Stimulated activated CD4-positive, alpha-beta T cell treated with anti-CD3 and anti-CD28 coated beads, Interleukin-2, amount 100 ng/mL, for 24 hours (primary cell): ENCODE measurements at places on chromosomes 6 and 20.

DNA sequence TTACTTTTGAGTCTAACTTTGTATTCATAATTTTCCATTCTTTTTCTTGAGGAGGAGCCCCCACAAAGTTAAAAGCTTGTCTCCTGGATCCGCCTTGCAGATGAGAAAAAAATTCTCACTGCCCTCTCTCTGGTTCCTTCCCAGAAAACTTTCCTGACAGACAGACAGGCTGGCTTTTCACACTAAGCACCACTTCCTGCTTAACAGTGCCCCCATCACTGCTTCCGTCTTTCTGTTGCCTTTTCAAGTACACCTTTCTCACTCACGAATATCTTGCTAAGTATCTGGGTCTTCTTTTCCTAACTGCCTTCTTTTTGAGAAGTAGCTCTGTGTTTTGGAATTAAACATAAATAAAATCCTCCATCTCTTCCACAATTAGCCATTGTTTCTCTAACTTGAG lies 19.8 kb upstream of the LMBRD1 start:
- no peak for DNase-seq

GRCh38 chr6:131510094-131510493 lies 62.9 kb upstream of the ARG1 start:
- no peak for DNase-seq

DNA sequence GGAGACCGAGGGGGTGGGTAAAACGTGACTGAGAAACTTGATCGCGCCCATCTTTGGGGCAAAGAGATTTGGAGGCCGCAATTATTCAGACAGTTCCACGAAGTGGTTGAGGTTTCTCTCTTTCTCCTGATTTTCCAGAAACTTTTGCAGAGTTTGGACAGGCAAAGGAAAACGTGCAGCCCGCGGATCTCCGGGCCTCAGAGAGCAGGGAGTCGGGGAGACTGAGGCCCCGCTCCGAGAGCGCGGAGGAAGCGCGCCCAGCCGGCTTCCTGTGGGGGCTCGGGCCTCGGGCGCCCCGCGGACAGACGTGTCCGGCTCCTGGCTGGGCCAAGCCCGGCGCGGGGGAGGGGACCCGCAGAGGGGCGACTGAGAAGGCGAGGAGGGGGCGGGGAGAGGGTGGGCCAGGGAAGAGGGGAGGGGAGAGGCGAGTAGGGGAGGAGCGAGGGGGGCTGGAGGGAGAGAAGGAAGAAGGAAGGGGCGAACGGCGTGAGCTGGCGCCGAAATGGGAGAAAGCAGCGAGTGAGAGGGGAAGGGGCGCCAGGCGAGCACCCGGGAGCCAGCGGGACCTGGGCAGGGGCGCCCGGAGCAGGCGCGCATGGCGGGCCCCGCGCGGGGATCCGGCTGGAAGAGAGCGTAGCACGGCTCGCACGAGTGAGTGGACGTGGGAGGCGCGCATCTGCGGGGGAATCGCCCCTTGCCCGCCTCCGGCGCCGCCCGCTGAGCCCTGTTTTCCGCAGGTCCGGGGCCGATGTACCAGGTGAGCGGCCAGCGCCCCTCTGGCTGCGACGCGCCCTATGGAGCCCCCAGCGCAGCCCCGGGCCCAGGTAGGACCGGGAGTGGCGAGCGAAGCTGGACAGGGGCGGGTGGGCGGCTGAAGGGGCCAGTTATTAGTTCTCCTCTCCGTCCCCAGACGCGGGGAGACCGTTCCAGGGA lies at the start of gene MDFI:
Gene MDFI (plus strand): TSS at position 467 of the 933 bp plus-strand sequence. CDS start 282 bp downstream, at position 749.
- no peak for DNase-seq

DNA sequence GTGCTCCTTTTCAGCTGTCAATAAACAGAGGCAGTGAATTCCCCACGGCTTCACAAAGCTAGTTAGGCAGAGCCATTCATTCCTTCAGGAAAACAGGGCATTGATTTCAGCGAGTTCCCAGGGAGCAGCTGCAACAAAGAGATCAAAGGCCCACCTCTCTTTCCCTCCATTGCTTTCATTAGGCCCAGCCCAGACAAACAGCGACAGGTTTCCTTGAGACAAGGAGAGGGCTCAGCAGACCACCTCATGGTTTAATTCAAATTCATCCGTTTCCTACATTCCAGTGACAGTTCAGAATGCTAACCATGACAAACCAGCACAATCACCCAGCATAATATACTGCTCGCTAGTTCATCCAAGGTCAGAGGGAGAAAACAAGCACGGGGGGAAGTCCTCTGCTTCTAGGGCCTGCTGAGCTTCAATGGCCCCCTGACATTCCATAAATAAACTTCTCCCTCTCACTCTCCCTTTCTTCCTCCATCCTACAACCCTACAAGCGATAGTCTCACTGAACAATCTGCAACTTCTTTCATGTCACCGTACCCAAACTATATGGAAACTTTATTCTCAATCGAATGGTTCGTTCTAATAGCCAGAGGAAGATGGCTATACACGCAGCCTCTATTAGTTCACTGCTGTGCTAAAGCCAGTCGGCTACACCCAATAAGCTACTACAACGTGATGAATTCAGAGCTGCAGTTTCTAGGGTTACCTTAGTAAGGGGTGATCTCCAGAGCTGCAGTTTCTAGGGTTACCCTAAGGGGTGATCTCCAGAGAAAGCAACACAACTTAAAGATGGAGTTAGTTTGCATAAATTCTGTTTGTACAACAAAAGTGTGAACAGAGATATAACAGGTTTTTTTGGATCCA lies 34.7 kb downstream of the PLAGL1 start:
- DNase-seq = no peak

DNA sequence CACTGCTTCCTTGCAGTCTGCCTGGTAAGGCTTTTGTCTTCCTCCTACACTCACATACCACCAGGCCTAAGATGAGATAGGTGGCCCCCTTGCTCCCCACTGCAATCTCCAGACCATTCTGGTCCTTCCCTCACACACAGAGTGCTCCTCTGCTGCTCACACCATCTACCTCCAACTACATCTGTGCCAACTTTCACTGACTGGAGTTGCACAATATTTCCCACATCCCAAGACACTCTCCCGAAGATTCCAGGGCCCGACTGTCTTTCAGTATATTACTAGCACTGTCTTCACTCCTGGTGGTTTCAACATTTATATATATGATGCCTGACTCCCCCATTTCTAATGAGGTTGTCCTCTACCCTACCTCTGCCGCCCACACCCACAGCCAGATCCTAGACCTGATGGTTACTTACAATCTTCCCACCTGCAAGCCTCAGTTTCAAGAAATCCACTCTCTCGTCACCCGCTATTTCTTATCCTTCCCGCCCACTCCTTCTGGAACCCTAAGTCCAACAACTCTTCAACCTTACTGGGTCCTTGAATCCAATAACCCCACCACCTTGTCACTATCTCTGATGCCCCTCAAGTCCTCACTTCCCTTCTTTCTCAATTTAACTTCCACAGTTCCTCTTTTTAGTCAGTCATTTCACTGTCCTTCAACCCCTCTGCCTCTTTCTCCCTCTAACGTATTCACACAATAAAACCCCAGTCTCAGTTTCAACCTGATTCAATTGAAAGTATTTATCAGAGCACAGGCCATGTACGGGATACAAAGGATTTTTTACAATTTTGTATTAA lies 21.6 kb downstream of the RALGAPA2 start:
- no peak for DNase-seq

GRCh38 chr20:52087471-52087870 lies 104.1 kb downstream of the ZFP64 start:
- DNase-seq = no peak

DNA sequence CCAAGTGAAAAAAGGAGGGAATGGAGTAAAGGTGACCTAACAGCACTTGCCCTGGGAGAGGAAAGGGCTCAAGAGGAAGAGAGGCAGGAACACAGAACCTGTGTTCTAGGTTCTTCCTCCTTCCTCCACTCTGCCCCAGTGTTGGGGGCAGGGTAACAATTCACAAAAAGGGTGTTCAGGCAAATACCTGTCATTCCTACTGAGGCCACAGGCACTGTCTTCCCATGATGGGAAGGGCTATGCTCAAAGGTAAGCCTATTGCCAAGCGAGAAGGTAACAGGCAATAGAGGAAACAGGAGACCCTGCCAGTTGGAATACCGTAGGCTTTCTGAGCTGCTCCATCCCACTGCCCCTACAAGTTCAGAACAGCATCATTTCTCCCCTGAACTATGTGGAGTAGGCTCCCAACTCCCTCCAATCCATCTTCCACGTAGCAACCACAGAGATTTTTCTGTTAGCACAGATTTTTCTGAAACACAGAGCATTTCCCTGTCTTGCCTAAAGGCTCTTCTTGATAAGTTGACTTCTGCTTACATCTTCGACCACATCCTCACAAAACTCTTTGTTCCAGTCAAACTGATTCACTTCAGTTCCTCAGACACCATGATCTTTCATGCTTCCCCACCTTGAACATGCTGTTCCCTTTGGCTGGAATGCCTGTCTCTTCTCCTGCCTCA lies 2.7 kb downstream of the AGPAT1 start:
- DNase-seq = no peak

- no peak for DNase-seq
These were observed 36.8 kb upstream of the EXOC2 start for GRCh38 chr6:729606-730320.

GRCh38 chr6:56329271-56330050 lies 82.1 kb upstream of the COL21A1 start:
- DNase-seq = no peak

DNA sequence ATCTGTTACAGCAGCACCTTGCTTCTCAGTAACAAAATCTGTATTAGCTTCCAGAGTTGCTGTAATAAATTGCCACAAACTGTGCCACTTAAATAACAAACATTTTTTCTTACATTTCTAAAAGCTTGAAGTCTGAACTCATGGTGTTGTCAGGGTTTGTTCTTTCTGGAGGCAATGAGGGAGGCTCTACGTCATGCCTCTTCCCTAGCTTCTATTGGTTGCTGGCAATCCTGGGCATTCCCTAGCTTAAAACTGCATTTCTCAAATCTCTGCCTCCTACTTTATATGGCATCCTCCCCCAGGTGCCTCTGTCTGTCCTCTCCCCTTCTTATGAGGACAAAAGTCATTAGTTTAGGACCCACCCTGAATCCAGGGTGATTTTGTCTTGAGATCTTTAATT lies 41.6 kb upstream of the TMEM244 start:
- no peak for DNase-seq

- DNase-seq = no peak
These were observed 176.7 kb downstream of the REV3L start for GRCh38 chr6:111306104-111306888.

GRCh38 chr6:138424004-138424904 lies 20.2 kb downstream of the HEBP2 start:
- DNase-seq = no peak

GRCh38 chr20:41960166-41960565 lies 342.0 kb upstream of the CHD6 start:
- no peak for DNase-seq

DNA sequence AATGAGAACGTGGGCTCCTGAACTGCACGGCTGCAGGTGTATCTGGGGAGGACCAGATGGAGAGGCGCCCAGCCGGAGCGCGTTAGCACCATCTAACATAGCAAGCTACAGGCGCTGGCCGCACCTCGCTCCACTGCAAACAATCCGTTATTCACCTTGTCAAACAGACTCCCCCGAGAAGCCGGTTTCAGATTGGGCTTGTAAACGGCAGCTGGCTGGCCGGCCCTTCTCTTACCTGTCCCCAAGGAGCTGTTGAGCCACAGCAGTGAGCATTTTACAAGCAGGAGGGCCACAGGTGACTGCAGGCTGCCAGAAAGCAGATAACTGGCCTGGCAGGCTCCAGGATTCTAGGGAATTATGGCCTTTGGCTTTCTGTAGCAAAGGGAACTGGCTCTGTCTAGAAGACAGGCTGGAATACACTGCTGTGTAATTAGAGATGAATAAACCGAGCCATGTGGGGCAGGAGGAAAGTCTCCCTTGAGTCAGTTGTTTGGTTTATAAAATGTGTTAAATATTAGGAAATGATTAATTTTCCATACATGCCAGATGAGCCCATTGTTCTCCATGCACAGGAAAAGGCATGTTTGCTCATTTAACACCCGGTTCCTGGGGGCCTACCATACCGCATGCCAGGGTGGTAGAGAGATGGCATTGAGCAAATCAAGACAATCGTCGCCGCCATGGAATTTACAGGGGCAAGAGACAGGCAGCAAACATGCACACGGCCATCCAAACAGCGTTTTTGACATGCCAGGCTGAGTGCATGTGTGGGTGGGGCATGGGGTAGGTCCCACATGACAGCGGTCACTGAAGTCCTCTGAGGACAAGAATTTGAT lies 159.3 kb downstream of the NFATC2 start:
- DNase-seq = no peak

DNA sequence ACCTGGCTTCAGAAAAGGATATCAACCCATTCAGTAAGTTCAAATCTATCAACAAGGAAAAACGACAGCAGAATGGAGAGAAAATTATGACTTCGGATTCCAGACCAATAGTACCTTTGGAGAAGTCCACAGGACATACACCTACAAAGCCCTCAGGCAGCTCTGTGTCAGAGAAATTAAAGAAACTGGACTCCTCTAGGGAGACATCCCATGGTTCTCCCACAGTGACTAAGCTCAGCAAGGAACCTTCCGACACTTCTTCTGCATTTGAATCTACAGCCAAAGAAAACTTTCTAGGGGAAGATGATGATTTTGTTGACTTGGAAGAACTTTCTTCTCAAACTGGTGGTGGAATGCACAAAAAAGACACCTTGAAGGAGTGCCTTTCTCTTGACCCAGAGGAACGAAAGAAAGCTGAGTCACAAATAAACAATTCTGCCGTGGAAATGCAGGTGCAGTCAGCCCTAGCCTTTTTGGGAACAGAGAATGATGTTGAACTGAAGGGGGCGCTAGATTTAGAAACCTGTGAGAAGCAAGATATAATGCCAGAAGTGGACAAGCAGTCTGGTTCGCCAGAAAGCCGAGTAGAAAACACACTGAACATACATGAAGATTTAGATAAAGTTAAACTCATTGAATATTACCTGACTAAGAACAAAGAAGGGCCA lies 67.4 kb upstream of the HINT3 start:
- DNase-seq = no peak

GRCh38 chr6:57134954-57135353 lies 37.2 kb upstream of the BAG2 start:
- no peak for DNase-seq

DNA sequence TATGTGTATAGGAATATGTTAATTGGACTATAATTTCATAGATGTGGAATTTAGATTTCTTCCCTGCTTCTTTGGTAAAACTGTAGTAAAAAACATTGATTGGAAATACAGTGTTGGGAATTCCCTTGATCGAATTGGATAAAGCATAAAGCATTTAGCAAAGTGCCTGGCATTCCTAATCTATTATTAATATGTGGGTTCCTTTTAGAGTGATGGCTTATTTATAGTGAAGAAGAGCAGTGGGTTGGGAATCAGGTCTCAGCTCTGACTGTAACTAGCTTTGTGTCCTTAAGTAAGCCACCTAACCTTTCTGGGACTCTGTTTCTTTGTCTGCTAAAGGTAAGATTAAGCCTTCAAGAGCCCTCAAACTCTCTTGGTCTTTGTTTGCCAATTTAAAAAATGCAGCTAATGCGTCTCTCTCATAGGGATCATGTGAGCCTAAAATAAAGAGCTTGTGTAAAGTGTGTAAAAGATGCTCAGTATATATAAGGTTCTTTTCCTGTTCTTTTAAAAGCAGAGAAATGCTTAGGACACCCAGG lies 53.3 kb downstream of the KCNS1 start:
- no peak for DNase-seq
